Cortex of kidney (tissue), 1 donor: ENCODE measurements at places on chromosomes 7 and 10.

- no peak for DNase-seq
Observed at GRCh38 chr10:91190388-91190870, 30.0 kb upstream of the PCGF5 start.

GRCh38 chr7:130667593-130668257, 823 bp downstream of the COPG2 start:
- DNase-seq: no peak

DNA sequence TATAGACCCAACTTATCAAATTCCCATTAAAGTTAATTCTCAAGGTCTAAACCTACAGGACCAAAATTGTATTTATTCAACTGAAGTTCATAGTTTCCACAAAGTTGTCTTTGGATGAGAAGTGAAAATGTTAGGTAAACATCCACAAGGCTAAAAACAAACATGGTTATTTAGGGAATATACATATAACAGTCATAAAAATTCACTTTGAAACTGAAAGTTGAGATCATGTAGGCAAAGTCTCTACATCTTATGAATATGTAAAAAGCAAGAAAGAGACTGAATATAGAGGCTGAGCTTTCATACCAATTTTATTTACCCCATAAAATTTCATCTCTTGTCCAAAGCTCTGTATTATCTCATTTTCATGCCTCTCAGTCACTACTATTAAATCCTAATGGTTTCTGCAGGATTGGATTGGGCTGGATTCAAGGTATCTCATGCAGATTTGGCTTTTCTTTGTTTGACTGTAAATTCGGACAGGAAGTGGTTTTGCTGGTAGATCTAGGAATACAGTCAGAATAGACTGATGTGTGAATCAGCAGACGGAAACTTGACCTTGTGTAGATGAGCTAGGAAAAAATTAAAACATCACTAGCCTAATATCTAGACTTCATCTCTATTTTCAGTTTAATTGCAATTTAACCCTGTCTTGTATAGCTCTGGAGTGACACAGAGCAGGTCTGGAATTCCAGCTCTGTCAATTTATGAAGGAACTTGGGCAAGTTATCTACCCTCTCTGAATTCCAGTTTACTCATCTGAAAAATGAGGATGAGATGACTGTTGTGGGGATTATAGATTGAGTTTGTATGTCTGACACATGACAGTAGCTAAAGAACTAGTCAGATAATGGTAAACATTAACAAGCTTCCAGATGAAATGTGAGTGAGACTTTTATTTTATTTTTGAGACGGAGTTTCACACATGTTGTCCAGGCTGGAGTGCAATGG, 27.3 kb upstream of the SKAP2 start:
- no peak for DNase-seq

GRCh38 chr7:133705596-133705995, 421.5 kb upstream of the LRGUK start:
- DNase-seq: no peak
